ENCODE measurements at places on chromosomes 13 and 19. TPM values are rescaled to one million over a fixed set of nuclear protein-coding genes. Genes with fewer than 3 reads are reported as not detected.

The METTL21C gene
- not detected for total RNA-seq

The SOX21 gene
- 0.91 TPM for total RNA-seq

The GJB2 gene
- total RNA-seq, result 0.68 TPM

The FXYD1 gene
- 0.65 TPM for total RNA-seq

The SLITRK5 gene
- total RNA-seq, result 0.58 TPM

The LRRC8E gene
- total RNA-seq, result 6.4 TPM

The ATP1A3 gene
- 4.1 TPM for total RNA-seq

The HCN2 gene
- 38.3 TPM for total RNA-seq

The INSL3 gene
- total RNA-seq, result 0.68 TPM

The GRK1 gene
- total RNA-seq, result 0.04 TPM

The PEAK3 gene
- total RNA-seq, result 0.08 TPM

The NLRP9 gene
- not detected for total RNA-seq
